ENCODE measurements at places on chromosomes 4 and X.
A peak's percentile ranks its signal among the peaks of the same experiment; 100 is the strongest.

- DNase-seq = peak; percentile 60
Measured at GRCh38 chrX:129522184-129523078, 859 bp downstream of the SMARCA1 start.

GRCh38 chr4:84579403-84579776 is 3.5 kb upstream of the CDS1 start:
- no peak for DNase-seq

GRCh38 chr4:188008377-188008776 is 12.8 kb downstream of the ZFP42 start:
- DNase-seq = no peak

DNA sequence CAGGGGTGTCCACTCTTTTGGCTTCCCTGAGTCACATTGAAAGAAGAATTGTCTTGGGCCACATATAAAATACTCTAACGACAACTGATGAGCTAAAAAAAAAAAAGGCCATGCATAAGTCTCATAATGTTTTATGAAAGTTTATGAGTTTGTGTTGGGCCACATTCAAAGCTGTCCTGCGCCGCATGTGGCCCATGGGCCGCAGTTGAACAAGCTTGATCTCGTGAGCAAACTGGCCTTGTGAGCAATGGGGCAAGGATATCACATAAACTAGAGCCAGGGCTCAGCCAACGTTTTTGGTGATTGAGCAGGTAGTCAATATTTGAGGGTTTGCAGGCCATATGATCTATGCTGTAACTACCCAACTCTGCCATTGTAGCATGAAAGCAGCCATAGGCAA is 44.6 kb upstream of the PHKA2 start:
- no peak for DNase-seq

DNA sequence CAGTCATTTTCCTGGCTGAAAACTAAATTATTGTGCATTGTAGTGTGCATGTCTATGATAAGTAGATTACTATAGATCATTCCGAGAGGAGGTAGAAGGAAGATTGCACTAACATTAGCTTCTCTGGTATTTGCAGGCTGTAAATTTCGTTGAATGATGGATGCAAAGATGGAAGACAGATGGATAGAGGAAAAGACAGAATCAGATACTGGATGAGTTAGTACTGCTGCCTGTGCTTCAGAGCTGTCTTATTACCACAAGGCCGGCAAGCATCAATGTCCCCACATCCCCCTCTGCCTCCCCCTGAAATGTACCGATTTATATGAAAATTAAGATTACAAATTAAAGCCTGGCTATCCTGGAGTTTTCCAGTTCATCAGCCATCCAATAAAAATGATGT is 17.7 kb downstream of the NAA11 start:
- no peak for DNase-seq

DNA sequence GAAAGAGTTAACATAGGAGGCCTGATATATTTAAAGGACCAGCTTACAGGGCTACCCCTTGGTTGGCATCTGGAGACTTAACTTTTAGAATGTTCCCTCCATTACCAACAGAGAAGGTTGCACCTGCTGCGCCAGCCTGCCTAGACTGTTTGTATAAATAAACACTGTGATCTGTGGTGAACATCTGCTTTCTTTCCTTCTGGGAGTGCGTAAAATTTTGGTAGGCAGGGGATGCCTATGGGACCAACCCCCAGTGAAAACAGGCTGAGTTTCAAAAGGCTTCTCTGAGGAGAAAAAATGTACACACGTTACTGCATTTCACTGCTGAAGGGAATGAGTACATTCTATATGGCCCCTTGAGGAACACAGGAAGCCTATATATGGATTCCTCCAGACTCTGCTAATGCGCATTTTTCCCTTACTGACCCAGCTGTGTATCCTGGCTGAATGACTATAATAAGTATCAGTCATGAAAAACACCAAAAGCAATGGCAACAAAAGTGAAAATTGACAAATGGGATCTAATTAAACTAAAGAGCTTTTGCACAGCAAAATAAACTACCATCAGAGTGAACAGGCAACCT is 13.8 kb downstream of the CENPC start:
- no peak for DNase-seq

DNA sequence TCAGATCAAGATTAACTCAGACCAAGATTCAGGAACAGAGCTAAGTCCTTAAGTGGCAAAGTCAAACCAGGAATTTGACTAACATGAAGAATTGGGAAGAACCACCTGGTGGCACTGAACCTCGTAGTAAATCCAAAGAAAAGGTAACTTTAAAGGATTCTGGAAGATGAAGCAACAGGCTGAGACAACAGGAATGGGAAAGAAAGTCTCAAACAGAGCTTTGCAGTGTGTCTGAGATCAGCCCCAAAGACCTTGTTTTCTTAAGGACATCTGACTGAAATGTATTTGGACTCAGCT is 126.1 kb downstream of the ASB9 start:
- no peak for DNase-seq

- peak; percentile 25 for DNase-seq
Measured at GRCh38 chr4:74934016-74934831, 1.3 kb downstream of the PARM1 start.

GRCh38 chr4:13067077-13067476 is 417.1 kb downstream of the RAB28 start:
- DNase-seq = no peak

DNA sequence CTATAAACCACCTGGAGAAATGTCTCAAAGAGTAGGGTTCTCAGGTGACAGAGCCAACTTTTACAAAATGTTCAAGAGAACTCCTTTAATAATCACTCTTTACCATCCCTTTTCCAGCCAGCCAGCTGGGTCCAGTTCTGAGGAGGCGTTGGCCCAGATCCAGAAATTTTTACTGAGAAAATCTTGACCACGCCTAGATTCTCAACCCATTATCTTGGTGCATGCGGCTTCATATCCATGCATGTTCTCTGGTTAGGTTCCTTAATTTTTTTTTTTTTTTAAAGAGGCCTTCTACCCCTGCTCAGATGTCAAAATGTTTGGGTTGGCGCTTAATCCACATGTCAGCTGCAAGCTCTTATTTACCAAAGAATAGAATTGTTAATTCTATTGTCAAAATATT is 12.0 kb upstream of the MAP7D2 start:
- no peak for DNase-seq

DNA sequence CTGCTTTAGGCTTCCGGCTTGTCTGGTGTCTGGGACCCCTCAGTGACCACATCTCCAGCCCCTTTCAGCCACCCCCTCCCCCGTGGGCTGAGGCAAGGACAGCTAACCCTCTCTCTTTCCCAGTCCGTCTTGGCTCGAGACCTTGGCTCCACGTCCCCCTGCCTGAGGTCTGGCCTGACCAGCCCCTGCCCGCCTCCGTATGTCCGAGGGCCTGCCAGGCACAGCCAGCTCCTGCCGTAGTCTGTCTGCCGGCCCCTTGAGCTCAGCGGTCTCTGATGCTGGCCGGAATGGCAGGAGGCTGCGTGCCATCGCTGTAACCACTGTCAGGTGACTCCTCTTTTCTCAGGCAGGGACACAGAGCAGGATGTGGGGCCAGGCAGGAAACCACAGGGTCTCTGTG is 73.3 kb upstream of the LRPAP1 start:
- DNase-seq = no peak

GRCh38 chr4:124768596-124769365 is 56.2 kb upstream of the ANKRD50 start:
- DNase-seq = no peak

DNA sequence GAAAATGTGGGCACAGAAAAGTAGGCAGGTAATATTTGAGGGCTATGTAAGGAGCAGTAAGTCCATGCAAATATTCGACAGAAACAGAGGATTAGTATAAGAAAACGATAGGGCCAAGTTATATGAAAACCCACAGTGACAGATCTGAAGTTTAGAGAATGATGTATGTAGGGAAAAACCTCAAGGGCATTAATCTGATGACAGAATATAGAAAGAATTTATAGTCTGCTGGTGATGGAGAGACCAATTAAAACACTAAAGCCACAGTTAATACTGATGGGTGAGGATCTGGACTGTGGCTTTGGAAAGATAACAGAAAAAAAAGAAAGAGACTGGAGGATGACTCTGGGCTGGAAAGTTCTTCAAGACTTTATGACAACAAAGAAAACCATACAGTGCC is 169.7 kb downstream of the PALLD start:
- DNase-seq = no peak

Data from NCI-H774 (cell line).